Cardiac muscle cell (in vitro differentiated cells and primary cell): ENCODE measurements at places on chromosomes 6 and 20. TPM values are rescaled to one million over a fixed set of nuclear protein-coding genes. Genes with fewer than 3 reads are reported as not detected.

DNA sequence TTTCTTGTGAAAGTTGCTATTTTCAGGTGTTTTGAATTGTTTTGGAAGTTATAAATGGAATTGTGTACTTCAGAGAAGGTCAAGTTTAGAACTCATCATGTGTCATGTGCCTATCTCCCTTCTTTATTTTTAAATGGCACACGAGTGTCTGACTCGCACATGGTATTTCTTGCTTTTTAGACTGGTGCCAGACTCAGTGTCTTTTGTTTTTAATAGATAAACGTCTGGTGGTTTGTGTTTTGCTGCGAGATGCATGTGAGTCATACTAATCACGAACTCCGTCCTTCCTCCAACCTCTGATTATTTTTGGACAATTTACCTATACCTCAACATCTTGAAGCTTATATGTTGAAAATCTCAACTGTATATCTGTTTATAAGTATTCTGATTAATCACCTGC is 292.1 kb downstream of the CDKAL1 start:
- DNase-seq: peak; percentile 60

GRCh38 chr20:6920991-6921613 is 153.6 kb downstream of the BMP2 start:
- no peak for DNase-seq

FAM217A gene
- total RNA-seq: not detected in 2 replicates

GRCh38 chr6:31081872-31082271 is 30.5 kb downstream of the C6orf15 start:
- no peak for DNase-seq

GRCh38 chr20:32674362-32674789 is 635 bp upstream of the C20orf203 start:
- peak; percentile 64 for DNase-seq

CYP39A1 gene
- 4.3 and 5.2 TPM in 2 replicates for total RNA-seq

PSORS1C2 gene
- total RNA-seq: not detected in 2 replicates

DNA sequence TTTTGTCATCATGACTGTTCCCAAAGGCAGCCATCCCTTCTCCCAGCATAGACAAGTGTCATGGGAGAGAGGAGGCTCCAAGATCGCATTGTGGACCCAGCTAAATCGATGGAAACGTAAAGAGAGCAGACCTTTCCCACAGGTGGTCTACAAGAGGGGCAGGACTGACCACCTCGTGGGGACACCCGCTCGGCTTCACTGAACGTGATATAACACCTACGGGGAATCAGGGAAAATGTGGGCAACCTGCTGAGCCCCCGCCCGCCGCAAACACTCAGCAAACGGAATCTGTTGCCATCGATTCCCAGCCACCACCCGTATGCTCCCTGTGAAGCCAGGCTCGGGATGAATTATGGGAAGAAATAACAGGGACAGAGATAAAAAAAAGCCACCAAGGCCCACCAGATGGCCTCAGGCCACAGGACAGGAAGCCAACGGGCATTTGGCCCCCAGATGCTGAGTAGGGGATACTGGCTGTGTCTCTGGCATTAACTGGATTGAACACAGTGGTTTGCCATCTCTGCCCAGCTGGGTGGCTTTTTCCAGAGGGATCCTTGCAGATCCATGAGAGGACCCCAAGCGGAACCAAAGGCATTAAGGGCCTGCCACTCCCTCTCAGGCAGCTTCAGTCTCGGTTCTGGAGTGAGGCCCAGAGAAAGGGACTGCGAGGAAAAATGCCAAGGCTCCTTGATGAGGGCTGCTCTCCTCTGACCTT is 44.4 kb downstream of the BMP7 start:
- DNase-seq: no peak

DNA sequence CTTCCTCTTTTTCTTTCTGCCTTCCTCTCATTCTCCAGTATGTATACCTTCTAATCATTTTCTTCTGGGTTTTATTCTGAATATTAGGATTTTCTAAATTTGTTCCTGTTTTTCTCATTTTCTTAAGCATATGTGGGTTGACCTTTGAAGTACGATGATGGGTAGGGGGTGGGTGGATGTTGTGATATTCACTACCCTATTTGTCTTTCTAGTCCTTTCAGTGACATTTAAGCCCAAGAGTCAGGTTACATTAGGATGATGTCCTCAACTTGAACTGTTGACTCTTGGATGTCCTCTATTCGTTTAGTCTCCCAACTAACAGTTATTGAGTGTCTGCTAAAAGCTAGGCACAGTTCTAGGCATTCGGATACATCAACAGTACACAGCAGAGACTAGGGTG is 7.3 kb downstream of the ABT1 start:
- DNase-seq: no peak

ADGRG6 gene
- 8.7 and 12.9 TPM in 2 replicates for total RNA-seq

IPCEF1 gene
- 0.15 and 0.46 TPM in 2 replicates for total RNA-seq

TFAP2A gene
- total RNA-seq: not detected in 2 replicates

DNA sequence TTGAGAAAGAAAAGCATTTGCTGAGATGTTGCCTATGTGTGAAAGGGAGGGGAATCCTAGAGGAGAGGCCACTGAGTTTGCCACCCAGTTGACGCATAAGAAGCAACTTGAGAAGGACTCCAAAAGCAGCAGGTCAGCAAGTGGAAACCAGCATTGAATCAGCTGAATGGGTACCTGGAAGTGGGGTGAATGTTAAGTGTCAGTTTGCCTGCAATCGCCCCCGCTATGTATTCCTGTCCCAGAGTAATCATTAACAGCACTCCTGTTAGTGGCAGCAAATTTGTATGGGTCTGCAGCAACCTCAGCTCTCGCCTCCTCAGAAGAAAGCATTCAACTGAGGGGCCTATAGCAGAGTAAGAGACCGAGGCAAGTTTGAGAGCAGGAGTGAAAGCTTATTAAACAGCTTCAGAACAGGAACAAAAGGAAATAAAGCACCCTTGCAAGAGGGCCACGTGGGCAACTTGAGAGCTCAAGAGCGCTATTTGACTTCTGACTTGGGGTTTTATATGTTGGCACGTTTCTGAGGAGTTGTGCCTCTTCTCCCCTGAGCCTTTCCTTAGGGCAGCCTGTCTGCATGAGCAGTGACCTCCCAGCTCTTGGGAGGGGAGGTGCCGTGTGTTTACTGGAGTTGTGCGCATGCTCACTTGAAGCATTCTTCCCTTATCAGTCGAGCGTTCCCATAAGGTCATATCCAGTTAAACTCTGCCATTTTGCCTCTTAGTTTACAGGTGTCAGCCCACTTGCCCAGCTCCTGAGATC is 122.6 kb upstream of the PHACTR1 start:
- no peak for DNase-seq

DNA sequence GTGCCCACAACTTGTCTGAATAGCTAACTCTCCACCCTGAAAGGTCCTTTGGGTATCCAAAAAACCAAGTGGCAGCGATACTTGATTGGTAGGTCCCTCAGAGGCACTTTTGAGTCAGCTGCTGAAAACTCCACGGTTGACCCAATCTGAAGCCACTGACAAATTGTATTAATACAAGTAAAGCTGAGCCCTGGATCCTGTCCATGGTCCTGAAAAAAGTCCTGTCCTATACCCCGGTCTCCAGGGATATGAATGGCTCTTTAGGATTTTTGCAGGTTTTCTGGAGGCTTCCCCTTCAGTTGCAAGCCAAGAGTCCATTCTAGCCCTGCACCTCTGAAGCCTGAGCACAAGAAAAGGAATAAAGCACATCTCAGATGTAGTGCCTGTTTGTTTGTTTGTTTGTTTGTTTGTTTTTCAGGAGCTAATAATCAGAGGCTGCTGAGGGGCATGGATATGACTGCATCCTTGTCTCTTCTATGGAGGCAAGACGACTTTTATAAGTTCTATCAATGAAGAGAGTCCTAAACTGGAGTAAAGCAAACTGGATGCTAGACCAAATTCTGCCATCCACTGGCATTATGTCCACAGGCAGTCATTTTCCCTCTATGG is 1.7 kb upstream of the SLC12A5 start:
- DNase-seq: peak; percentile 69

GRCh38 chr20:50308166-50308512 is 117.5 kb downstream of the CEBPB start:
- DNase-seq: no peak

GRCh38 chr6:107956181-107956580 is 1.8 kb downstream of the SEC63 start:
- DNase-seq: no peak

GRCh38 chr6:143376861-143377260 is 73.6 kb downstream of the ADAT2 start:
- DNase-seq: no peak

DNA sequence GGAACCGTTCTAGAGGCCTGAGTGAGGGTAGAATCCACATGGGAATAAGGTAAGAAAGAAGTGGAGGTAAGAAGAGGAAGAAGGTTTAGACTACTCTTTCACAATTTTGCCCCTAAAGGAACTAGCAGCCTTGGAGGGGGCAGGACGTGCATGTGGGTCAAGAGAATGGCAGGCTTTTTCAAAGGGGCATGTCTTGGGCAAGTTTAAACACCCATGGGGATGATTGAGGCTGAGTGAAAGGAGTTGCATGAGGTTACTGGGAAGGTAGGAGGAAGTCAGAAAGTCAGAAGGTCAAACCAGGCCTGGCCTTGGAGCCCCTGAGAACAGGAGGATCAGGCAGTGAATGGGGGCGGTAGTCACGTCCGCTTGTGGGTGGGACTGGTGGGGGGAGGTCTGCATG is 10.2 kb downstream of the ADA start:
- no peak for DNase-seq

DNA sequence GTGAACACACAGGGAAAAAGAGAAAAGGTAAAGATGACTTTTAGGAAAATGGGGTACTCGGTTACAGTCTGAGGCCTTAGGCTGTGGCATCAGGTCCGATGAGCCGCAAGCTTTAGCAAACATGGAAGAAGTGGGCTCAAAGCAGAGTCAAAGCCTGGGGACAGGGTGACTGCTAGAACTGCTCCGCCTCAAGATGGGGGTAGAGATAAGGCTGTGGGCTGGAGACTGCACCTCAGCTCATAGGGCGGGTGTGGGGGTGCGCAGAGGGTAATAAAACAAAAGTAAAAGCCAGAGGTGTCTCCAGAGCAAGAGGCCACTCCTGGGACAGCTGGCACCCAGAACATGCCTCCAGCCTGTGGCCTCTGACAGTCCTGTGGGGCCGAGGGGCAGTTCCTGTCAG is 21.3 kb upstream of the SYNDIG1 start:
- DNase-seq: no peak

BANF2 gene
- not detected in 2 replicates for total RNA-seq

- no peak for DNase-seq
Measured at GRCh38 chr20:52004018-52004417, 187.6 kb downstream of the ZFP64 start.

GRCh38 chr6:105094133-105094640 is 85.6 kb downstream of the POPDC3 start:
- no peak for DNase-seq

- DNase-seq: no peak
Measured at GRCh38 chr6:119277052-119277451, 72.5 kb downstream of the MAN1A1 start.

GRCh38 chr20:59825944-59826759 is 107.3 kb downstream of the SYCP2 start:
- no peak for DNase-seq

- DNase-seq: no peak
Measured at GRCh38 chr6:142356884-142357225, 55.0 kb downstream of the ADGRG6 start.

OR2B6 gene
- total RNA-seq: not detected in 2 replicates

GRCh38 chr20:32918751-32919150 is 60.0 kb downstream of the EFCAB8 start:
- no peak for DNase-seq

DNA sequence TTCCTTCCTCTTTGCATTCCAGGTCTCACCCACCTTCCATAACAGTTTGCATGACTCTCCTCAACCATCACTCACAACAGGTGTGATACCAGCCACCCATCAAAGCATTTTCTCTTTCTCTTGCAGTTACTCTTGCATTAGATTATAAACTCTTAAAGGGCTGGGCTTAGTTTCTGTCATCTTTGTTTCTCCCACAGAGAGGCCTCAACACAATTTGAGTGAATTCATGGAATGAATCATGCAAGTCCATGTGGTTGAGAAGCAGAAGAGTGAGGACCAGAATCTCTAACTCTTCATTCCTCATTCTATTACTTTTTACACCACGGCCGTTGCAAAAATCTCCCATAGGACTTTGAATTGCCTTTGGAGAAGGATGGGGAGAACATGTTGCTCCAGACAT is 31.4 kb downstream of the OGFRL1 start:
- DNase-seq: no peak

- no peak for DNase-seq
Measured at GRCh38 chr6:37826188-37826587, 6.7 kb downstream of the ZFAND3 start.

TRDN gene
- 33.1 and 58.0 TPM in 2 replicates for total RNA-seq

PTGIS gene
- 5.3 and 7.8 TPM in 2 replicates for total RNA-seq

TCP1 gene
- total RNA-seq: 130 and 139 TPM in 2 replicates

DNA sequence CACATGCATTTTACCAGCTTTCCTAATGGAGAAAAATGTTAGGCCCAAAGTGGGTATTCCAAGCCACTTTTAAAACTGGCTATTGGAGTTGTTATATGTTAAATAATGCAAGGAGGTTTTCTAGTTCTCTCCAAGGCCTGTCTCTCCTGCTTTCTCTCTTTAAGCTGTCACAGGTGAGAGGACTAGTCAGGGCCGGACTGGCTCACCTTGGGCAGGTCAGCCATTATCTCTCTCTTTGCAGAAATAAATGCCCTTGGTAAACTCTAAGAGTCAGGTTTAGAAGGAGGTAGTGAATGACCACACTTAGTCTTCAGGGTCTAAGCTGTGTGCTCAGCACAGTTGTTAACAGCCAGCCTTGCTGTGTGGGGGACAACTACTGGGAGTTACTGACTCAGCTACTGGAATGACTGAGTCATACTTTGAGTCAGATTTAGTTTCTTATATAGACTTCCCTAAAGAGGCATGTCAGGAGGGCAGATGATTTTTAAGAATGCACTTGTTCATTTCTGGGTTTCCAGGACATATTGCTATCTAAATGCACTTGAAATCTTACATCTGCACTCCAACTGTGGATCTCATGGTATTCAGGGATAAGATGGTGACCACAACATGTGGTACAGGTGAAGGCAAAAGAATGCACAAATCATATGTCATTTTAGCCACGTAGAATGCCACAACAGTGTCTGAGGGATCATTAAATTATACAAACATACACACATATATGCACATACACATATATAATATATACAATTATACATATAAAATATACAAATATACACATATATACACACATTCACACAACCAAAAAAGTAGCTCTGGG is 719.4 kb downstream of the EPM2A start:
- DNase-seq: no peak

GRCh38 chr6:44064089-44064947 is 62.9 kb downstream of the MRPL14 start:
- DNase-seq: peak; percentile 97

GSTA3 gene
- total RNA-seq: 0.32 TPM in 1 of 2 replicates, not detected in the other

GRCh38 chr6:6964675-6965074 is 143.1 kb upstream of the RREB1 start:
- DNase-seq: no peak

SAMD3 gene
- not detected in 2 replicates for total RNA-seq

OARD1 gene
- total RNA-seq: 22.4 and 27.5 TPM in 2 replicates
